ENCODE measurements at places on chromosomes 12 and 14. TPM values are rescaled to one million over a fixed set of nuclear protein-coding genes. Genes with fewer than 3 reads are reported as not detected.

COL2A1 gene
- total RNA-seq, result 0.51 TPM

TXNDC16 gene
- total RNA-seq, result 7.6 TPM

PYGL gene
- 161 TPM for total RNA-seq

LRRC10 gene
- not detected for total RNA-seq

KLRK1 gene
- total RNA-seq, result not detected

ANKRD33 gene
- not detected for total RNA-seq

KRR1 gene
- 44.3 TPM for total RNA-seq

ARG2 gene
- total RNA-seq, result 3.8 TPM

BMAL2 gene
- 2.4 TPM for total RNA-seq

Data from myocyte (in vitro differentiated cells).